ENCODE measurements at places on chromosomes 7 and 10. TPM values are rescaled to one million over a fixed set of nuclear protein-coding genes. Genes with fewer than 3 reads are reported as not detected.

GRCh38 chr7:89798599-89798996 is 355.7 kb upstream of the STEAP1 start:
- no peak for DNase-seq
- H3K36me3 ChIP-seq: no peaks in the 10 kb centered on the region
- H3K4me1 ChIP-seq: no peaks in the 10 kb centered on the region

DNA sequence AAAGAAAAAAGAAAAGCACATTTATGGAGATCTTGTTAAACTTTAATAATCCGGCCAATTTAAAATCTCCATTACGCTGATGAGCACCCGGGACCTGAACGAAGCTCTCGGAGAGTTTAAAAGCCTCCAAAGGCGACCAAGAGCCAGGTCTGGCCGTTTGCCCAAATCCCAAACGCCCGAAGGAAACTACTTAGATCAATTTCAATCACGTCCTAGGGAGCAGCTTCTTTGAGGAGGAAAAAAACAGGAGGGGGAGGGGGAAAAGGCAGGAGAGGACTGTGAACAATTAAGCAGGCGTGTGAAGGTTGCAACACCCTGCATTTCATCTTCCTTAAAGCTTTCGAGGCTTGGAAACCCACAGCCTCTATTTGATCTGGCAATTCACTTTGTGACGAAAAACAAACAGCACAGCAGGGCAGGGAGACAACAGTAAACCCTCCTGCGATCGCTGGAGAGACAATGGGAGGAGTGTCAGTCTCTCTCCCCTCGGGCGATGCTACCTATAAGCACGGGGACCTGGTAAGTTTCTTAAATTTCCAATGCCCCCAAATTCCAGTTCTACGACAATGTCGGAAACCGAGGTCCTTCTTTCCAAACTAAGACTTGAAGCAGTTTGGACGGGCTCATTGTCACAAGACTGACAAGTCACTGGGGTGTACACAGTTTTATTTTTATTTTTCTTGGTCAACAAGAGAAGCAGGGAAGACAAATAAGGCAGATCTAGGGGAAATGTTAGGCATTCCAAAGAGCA is 1.2 kb downstream of the KLF6 start:
- peak overlapping the region; percentile 97 for H3K4me3 ChIP-seq
- peaks cover 44% of the 10 kb centered on the region for H3K4me1 ChIP-seq
- peaks cover 37% of the 10 kb centered on the region for H3K36me3 ChIP-seq
- no peaks in the 10 kb centered on the region for H3K27me3 ChIP-seq
- DNase-seq: peak; percentile 80
- H3K27ac ChIP-seq: peak overlapping the region; percentile 98

The SAP25 gene
- total RNA-seq: 2.8 TPM

DNA sequence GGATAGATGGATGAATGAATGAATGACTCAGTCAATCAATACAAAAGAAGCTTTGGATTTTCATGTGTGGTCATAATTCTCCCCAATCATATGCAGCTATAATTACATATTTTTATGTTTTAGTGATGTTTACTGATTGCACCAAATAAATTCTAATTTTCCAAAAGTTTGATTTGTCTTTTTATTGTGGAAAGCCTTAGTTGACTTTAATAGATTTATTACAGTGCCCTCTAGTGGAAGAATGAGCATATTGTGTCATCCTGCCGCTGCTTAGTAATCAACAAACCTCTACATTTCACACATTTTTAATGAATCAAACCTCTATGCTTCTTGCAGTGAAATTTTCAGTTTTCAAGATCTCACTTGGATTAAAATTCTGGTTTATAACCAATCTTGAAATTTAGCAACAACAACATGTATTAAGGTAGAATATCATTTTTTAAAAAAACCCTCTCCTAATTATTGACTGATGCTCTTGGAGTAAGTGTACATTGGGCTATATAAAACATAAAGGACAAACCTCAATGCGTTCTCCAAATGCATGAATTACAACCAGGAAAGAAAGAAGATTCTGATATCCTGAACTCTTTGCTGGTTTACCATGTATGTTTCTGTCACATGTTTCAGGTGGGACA is 55.6 kb upstream of the PNLIP start:
- no peak overlapping the region for H3K27ac ChIP-seq
- DNase-seq: peak; percentile 48
- H3K27me3 ChIP-seq: peaks cover 16% of the 10 kb centered on the region
- no peaks in the 10 kb centered on the region for H3K4me1 ChIP-seq
- H3K4me3 ChIP-seq: no peak overlapping the region
- H3K36me3 ChIP-seq: no peaks in the 10 kb centered on the region

GRCh38 chr10:34941471-34942357 is 126.6 kb upstream of the PARD3 start:
- no peak for DNase-seq
- H3K36me3 ChIP-seq: no peaks in the 10 kb centered on the region
- H3K27ac ChIP-seq: no peak overlapping the region

GRCh38 chr10:6612371-6612770 is 32.3 kb upstream of the PRKCQ start:
- no peaks in the 10 kb centered on the region for H3K4me1 ChIP-seq
- no peak overlapping the region for H3K4me3 ChIP-seq
- H3K27ac ChIP-seq: no peak overlapping the region
- peaks cover 90% of the 10 kb centered on the region for H3K27me3 ChIP-seq

DNA sequence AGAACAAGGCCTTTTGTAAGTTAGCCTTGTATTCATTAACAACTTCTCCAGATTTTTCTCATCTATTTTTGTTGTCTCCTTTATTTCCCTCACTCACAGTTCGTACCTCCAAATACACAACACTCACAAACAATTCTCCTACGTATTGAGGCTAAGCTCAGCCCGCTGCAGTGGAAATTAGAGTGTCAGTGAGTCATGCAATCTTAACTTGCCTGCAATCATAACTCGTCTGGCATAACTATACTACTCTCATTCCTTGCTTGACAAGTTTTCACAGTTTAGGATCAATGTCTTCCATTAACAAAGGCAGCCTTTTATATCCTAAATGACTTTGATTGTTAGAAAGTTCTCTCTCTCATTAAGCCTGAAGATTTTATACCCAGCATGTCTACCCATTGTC is 23.8 kb downstream of the TMEM196 start:
- H3K36me3 ChIP-seq: no peaks in the 10 kb centered on the region
- peaks cover 29% of the 10 kb centered on the region for H3K27me3 ChIP-seq
- no peak overlapping the region for H3K4me3 ChIP-seq

DNA sequence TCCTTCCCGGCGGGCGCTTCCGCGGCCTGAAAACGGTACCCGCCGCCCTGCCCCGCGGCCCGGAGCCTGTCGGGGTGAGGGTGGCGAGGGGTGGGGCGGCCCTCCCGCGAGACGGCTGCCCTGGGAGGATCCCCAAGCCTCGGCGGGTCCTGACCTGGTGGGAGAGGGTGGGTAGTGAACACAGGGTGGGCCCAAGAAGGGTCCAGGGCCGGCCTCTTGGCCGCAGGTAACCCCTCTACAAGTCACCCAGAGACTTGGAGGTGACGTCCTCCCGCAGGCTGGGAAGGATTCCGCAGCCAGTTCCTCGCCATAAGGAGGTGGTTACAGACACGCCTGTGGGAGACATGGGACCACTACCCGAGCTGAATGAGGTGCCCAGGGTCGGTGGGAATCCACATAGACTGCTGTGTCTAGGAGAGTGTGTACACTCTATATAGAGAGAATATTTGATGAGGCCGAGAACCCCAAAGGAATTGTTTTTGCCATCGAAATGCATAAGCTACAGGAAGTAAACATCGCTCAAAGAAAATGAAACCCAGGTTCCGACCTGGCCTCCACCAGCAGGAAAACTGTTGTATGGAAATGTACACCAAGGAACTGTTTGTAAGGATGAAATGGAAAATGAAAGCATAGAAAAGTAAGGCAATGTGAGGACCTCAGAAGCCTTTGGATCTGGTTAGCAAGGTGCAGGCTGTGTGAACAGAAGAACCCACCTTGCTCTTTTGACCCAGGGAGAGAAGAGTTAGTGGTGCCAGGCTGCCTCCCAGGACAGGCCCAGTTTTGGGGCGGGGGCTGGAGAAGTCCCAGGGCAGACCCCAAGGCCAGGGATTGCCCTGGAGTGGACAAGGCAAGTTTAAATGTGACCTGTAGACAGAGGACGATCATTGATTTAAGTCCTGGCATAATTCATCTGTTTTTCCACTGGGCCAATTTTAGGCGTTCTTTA is 659 bp downstream of the OPTN start:
- H3K27ac ChIP-seq: no peak overlapping the region
- H3K4me1 ChIP-seq: peaks cover 6% of the 10 kb centered on the region
- H3K27me3 ChIP-seq: no peaks in the 10 kb centered on the region
- peak overlapping the region; percentile 78 for H3K4me3 ChIP-seq
- DNase-seq: no peak

The LIPM gene
- total RNA-seq: not detected
